Stimulated activated memory B cell treated with anti-CD40 and anti-IgM and Interleukin-4, amounts not matched to agents 10 μg/mL and 1 μg/mL and 100 μg/mL, for 72 hours (primary cell): ENCODE measurements at places on chromosomes 1 and 21.

- no peak for ATAC-seq
These were observed 16.7 kb upstream of the LDLRAP1 start for GRCh38 chr1:25526753-25527152.

- ATAC-seq = no peak
These were observed 10.0 kb downstream of the SLC25A24 start for GRCh38 chr1:108190001-108190634.

DNA sequence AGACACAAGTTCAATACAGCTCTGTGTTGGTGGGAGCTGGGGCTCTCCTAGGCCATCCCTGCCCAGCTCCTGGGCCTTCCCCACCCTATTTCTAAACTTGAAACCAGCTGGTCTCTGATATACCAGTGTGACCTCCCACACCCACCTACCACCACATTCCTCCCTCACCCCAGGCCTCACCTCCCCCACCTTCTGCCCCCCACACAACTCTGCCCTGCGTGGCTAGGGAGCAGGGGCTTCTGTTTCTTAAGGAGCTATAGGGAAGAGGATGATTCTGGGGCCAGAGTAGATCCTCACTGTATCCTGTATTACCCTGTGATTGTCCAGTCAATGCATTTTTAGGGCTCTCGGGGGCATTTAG is 16.5 kb downstream of the NES start:
- ATAC-seq = no peak

GRCh38 chr1:113035086-113035485 is 37.9 kb upstream of the LRIG2 start:
- no peak for ATAC-seq

GRCh38 chr1:106063510-106063909 is 993.0 kb upstream of the PRMT6 start:
- no peak for ATAC-seq

GRCh38 chr1:150507912-150508864 is at the start of gene ECM1:
Gene ECM1, plus strand, starts transcription at chr1:150508109. Its CDS starts 101 bp downstream, at chr1:150508210.
- ATAC-seq = no peak

- no peak for ATAC-seq
These were observed 27.2 kb downstream of the MYOG start for GRCh38 chr1:203058676-203058935.

GRCh38 chr1:108645564-108646184 is 15.2 kb downstream of the HENMT1 start:
- ATAC-seq = no peak

- ATAC-seq = no peak
These were observed 106.6 kb upstream of the POU3F1 start for GRCh38 chr1:38153066-38153777.

DNA sequence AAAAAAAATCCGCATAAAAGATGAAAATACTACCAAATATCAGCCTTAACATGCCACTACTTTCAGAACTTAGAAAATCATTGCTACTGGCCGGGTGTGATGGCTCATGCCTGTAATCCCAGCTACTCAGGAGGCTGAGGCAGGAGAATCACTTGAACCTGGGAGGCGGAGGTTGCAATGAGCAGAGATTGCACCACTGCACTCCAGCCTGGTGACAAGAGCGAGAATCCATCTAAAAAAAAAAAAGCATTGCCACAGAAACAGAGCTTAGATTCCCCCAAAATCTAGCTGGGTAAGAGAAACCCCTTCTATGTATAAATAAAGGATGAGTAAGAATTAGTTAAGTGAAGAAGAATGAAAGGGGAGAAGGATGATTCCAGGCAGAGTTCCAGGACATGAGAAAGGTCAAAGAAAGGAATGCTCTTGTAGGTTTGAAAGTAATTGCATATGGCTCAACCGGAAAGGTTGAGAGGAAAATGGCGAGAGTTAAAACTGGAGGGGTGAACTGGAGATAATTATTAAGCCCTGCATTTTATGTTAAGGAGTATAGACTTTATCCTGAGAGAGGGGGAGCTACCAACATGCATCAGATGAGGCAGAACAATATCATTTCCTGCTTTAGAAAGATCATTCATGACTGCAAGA is 19.7 kb upstream of the NRDC start:
- ATAC-seq = no peak

DNA sequence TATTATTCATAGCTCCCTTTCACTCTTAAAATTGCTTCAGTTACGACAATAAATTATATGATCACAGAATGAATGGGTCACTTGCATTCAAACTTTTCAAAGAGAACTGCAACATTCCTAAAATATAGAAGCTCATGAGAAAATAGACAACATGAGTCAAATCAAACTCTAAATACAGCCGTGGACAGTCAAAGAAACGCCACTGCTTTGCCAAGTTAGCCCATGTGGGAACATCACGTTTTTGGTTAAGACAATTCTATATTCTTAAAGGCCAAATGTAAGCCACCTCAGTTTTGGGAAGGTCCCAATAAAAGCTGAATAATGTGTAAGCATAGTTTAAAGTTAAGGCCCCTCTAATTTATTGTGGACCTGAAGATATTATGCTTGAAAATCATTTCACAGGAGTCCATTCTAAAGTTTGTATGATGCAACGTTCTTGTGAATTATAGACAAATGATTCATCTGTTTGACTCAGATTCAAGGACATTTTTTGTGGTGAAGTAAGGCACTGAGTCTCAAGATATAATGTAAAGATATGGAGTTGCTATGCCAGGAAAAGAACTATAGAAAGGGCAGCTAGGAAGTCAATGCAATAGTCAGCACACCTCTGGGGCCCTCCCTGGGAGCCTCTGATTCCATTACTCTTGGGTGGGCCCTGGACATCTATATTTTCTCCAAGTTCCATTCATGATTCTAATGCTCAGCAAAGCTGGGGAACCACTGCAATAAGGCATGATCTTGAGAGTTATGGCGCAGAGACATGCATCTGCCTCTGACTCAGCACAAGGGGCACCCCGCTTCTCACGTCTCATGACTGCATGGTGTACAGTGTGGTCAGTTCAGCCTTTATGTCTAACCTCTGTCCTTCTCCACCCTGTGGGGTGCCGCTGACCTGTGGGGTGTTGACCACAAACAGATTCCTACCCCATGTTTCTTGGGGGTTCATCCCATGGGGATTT is 33.9 kb downstream of the ETS2 start:
- ATAC-seq = no peak

DNA sequence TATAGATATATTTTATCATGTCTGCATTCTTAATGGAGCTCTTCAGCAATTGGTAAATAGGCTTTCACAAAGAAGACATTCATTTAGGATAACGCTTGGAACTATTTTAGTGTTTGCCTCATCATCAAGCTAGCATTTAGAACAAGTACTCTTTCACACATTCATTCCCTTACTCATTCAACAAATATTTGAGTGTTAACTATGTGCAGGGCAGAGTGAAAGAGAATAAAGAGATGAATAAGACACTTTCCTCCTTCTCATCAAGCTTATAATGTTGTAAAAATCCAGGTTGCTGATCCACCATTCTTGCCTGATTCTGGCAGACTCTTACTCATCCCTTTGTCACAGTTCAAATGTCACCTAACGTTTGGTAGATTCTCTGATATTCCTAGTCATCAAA is 386.3 kb upstream of the BEND5 start:
- no peak for ATAC-seq

DNA sequence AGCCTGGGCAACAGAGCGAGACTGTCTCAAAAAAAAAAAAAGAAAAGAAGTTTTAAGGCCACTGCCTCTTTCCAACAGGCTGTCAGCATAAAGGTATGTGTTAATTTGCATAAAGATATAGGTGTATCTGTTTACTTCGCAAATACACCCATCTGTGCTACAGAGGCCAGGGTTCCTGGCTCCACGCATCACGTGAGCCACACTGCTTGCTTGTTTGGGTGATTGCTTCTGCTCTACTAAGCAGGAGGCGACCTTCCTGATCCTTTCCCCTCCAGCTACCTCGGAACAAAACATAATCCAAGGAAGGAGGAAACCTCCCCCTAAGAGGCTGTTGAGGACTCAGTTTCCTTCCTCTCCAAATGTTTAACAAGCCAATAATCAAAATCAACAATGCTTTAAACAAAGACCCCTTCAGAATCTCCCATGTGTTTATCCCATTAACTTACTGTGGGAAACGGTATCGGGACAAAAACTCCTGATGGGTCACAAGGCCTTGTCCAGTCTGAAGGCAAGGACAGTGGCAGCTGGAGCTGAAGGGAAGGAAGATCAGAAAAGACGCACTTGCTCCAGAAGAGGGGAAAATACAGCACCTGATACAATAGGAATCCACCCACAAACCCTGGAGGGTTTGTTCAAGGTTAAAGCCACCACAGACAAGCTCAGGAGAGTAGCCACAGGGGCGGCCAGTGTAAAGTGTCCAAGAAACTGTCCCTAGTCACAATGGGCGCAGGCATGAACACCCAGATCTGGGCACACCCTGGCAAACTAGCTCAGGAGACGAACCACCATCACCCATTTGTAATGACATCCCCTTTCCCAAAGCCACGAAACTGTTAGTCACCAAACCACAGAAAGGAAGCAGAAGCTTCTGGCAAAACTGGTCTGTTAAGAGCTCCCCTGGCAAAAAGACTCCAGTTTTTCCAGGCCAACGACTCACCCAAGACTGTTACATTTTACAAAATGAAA is 17.2 kb downstream of the CTNNBIP1 start:
- no peak for ATAC-seq

DNA sequence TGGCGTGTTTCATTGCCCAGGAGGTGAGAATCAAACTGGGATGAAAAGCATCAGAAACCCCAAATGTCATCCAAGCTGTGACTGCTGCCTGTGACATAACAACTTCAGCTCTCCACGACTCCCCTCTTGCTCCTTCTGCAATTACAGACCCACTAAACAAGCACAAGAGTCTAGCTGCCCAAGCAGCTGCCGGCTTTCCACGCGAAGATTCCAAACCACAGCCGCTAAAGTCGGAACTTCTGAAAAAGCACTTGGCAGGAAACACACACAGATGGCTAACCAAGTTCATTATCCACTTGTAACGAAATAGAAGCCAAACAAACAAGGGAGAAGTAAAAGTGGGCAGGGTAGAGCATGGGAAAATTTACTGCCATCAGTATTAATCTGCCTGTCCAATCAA is 198.1 kb downstream of the SLC35F3 start:
- no peak for ATAC-seq

GRCh38 chr1:236064674-236065508 is at the start of gene NID1:
Gene NID1, minus strand, starts transcription at chr1:236065090. Its CDS starts 11 bp downstream, at chr1:236065079.
- ATAC-seq = no peak
